ENCODE measurements at places on chromosomes 6 and 20.

- DNase-seq = peak; percentile 37
Observed at GRCh38 chr6:117496383-117496990, 14.0 kb downstream of the DCBLD1 start.

- no peak for DNase-seq
Observed at GRCh38 chr6:71321314-71321713, 32.7 kb downstream of the OGFRL1 start.

- DNase-seq = no peak
Observed at GRCh38 chr20:44478206-44478605, 2.5 kb downstream of the TTPAL start.

DNA sequence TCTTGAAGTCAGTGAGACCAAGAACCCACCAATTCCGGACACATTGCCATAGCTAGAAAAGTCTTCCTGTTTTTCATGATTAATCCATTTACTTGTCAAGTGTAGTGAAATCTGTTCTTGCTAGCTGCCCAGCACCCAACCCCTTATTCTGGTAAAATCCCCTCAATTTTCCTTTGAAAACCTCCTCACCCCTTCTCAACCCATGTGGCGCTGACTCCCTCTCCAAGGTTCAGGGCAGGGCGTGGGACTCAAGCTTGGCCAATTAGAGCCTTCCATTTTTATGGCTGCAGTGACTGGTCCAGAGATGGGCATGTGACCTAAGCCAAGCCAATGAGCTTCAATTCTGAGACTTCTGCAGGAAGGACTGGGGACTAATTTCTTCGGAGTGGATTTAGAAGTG lies 9.8 kb upstream of the ZBP1 start:
- DNase-seq = no peak

GRCh38 chr20:45470262-45470931 lies 844 bp downstream of the WFDC2 start:
- no peak for DNase-seq

DNA sequence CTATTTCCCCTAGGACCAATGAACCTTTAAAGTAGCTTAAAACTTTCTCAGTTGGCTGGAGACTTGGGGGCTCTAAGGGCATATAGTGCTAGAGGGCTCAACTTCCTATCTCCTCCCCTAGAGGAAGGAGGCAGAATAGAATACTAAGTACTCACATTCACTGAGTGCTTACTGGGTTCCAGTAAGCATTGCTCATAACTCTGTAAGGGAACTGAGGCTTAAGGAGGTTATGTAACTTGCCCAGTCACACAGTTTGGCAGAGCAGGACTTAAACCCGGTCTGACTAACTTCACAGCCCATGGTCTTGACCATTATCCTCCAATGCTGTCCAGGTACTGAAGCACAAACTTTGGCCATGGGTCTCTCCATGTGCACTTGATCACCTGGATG lies 12.5 kb downstream of the SESN1 start:
- DNase-seq = no peak

DNA sequence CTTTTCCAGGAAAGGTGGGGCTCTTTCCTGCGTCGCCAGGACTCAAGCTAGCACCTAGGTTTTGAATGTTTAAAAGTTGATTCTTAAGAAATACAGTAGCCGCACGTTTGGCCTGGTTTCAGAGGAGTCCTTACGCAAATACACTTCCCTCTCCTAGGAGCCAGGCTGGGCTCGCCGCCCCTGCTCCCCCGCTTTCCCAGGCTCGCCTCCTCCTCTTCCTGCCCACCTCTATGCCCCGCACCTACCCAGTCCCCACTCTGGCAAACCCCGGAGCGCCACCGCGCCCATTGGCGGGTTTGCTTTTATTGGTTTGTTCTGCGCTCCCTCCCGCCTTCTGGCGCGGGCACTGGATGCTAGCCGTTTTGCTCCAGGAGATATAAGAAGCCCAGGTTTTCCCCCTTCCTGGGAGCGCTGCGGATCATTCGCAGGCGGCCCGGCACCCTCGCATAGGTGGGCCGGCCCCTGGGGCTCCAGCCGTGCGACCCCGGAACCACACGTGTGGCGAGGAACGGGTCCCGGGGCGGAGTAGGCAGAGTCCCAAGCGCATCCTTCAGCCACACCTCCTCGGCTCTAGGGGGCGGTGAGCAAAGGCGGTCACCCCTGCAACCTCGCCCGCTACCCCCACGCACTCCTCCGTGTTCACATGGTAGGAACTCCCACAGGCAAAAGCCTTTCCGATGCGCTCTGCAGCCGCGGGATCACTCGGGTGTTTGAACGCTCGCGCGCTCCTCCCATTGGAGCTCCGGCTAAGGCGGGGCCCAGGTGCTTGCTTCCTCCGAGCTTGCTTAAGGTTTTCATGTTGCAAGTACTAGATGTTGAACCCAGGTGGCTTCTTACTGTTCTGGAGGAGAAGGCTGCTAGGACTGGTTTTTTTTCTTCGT lies 119.0 kb downstream of the RTN4IP1 start:
- no peak for DNase-seq

GRCh38 chr6:72622094-72622940 lies 453 bp downstream of the KCNQ5 start:
- peak; percentile 50 for DNase-seq

DNA sequence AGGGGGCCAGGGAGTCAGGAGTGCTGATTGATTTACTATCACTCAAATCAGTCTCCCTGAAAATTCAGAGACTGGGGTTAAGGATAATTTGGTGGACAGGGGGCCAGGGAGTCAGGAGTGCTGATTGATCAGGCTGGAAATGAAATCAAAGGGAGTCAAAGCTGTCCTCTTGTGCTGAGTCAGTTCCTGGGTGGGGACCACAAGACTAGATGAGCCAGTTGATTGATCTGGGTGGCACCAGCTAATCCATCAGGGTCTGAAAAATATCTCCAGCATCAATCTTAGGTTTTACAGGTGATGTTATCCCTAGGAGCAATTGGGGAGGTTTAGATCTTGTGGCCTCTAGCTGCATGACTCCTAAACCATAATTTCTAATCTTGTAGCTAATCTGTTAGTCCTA lies 6.1 kb upstream of the AFG1L start:
- DNase-seq = no peak

DNA sequence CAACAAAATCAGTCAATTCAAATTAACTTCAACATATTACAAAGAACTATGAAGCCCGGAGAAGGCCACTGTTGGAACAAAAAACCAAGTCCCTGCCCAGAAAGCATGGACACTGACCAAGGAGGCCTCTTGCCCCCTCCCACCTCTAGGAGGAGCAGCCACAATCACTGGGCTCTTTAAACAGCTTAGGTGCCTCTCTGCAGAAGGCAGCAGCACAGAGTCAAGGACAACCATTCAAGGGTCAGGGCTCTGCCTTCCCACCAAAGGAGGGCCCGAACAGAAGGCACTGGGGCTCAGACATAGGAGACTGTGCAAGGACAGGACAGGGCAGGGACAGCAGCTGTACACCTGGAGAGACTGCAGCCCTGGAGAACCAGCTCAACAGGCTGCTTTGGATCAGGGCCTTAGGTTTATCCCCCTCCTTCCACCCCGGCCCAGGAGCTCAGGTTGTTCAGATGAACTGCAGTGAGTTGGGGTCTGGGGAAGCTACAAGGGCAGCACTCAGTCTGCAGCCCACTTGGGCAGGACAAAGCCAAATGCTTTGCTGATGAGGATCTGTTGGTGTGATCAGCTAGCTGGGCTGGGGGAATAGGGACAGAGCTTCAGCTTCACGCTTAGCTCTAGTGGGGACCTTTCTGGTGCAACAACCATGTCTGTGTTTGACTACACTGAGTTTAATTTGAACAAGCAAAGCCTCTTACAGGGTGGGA lies 17.8 kb downstream of the TOMM34 start:
- DNase-seq = no peak

- DNase-seq = no peak
Observed at GRCh38 chr6:167295495-167296292, 4.6 kb downstream of the UNC93A start.

DNA sequence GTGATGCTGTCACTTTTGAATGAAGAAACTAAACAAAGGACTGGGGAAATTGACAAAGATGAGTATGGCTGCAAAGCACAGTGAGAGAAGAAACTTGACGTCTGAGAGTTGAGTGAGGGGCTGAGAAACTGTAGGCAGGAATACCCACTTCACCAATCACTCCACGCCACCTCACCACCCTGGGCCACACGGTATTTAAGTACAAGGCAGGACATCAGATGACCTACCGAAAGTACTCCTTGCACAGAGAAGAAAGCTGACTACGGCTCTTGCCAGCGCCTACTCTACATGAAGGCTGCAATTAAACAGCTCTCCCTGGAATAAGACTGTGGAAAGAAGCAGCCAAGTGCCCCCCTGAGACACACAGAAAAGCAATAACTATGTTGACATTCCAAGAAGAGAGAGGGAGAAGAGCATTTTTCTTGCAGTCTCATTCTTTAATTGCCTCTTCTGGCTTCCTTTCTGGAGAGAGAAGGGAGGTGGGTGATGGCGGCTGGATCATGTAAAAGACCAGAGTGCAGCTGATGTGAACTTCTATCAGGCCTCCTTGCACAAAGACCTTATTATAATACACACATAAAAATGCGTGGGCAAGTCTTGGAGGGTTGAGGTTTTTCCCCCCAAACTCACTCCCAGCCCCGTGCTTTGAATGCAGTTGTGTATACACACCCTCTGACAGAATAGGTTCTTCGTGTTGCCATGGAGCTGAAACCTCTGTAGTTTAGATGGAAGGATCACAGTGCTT lies 44.6 kb downstream of the HIVEP2 start:
- no peak for DNase-seq

DNA sequence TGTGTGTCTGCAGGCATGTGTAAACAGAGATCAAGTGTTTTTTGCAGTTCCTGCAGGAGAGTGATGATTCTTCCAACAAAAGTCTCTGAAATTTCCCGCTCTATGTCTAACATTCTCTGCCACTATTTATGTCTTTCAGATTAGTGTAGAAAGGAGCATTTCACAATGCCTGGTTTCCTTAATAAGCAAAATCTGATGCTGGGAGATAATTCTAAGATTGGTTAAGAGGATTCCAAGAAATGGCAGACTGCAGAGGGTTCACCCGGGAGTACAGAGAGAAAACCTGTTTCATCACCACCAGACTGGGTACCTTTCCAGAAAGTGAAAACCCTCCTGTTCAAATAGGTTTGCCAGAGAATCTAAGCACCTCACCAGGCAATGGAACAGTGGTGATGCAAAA lies 62.7 kb downstream of the FOXC1 start:
- no peak for DNase-seq

GRCh38 chr6:5211492-5211891 lies 49.3 kb downstream of the LYRM4 start:
- no peak for DNase-seq

- DNase-seq = no peak
Observed at GRCh38 chr6:143167224-143167623, 106.5 kb downstream of the AIG1 start.

- DNase-seq = no peak
Observed at GRCh38 chr6:56381801-56382251, 134.4 kb upstream of the COL21A1 start.

DNA sequence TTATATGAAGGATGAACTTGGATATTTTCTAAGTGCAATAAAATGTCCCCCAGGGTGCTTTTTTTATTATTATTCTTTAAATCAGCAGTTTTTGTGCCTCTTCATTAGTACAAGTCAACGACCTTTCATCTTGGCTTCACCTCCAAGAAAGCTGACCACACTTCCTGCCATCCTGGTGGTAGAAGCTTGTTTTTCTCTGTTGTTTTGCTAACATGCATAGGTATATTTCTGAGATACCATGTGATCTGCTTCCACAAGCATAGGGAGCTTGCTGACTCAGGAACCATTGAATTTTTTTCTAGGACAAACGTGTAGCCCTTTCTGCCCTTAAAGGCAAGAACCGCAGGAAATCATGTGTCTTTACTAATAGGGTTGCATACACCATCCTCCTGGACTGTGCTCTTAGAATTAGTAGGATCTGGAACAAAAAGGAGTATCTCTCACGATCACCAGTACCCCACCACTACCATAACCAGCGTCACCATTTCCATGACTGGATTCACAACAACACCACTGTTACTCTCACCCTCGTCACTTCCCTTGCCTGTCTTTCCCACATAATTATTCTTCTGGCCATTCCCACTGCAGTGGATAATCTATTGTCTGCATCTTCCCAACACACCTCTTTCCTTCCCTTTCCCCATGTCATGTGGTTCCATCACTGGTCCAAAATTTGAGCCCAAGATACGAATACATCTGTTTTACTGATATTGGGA lies 207.1 kb downstream of the MAFB start:
- no peak for DNase-seq

- no peak for DNase-seq
Observed at GRCh38 chr20:46708172-46708860, 1.1 kb upstream of the SLC2A10 start.

- no peak for DNase-seq
Observed at GRCh38 chr6:39941138-39941537, 6.9 kb upstream of the MOCS1 start.

DNA sequence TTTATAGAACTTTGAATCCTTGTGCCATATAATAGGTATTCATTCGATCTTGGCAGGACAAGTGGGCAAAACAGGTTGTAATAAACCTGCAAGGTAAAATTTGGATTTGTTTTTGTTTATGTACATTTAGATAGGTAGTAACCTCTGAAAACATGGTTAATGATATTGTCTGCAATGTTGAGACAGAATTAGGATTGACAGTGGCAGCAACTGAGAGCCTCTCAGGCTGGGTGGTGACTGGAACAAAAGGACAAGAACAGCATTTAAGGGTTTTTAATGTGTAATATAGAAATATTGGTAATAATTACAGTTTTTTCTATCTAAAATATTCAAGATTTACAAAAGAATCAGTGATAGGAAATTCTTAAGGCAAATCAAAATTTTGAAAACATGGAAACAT lies 382.0 kb downstream of the TFAP2B start:
- DNase-seq = no peak

DNA sequence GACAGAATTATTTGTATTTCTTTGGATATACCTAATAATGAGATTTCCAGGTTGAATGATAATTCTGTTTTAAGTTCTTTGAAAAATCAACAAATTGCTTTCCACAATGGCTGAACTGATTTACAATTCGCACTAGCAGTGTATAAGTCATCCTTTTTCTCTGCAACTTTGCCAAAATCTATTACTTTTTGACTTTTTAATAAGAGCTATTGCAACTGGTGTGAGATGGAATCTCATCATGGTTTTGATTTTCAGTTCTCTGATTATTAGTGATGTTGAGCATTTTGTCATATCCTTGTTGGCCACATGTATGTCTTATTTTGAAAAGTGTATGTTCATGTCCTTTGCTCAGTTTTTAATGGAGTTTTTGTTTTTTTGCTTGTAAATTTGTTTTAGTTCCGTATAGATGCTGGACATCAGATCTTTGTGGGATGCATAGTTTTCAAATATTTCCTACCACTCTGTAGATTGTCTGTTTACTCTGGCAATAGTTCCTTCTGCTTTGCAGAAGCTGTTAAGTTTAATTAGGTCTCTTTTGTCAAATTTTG lies 409.8 kb upstream of the CITED2 start:
- DNase-seq = no peak

GRCh38 chr6:144340541-144341371 lies 55.6 kb downstream of the UTRN start:
- no peak for DNase-seq

Measured in RCC 7860 (cell line).